ENCODE measurements at places on chromosomes 3 and 15.

DNA sequence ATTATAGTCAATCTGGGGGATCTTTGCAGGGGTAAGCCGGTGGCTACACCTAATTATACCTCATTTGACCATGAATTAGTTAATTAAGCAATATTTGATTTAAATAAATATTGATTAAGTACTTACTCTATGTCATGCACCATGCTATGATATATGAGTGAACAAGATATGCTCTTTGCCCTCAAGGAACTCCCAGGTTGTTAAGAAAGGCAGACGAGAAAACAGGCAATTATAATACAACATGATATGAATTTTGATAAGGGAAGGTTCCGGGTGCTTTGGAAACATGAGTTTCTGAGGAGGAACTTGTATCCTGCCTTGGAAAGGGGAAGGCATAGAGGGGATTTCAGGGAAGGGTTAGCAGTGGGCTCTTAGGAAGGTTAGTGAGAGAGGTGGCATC lies 412.9 kb downstream of the WDR72 start:
- DNase-seq, result no peak

DNA sequence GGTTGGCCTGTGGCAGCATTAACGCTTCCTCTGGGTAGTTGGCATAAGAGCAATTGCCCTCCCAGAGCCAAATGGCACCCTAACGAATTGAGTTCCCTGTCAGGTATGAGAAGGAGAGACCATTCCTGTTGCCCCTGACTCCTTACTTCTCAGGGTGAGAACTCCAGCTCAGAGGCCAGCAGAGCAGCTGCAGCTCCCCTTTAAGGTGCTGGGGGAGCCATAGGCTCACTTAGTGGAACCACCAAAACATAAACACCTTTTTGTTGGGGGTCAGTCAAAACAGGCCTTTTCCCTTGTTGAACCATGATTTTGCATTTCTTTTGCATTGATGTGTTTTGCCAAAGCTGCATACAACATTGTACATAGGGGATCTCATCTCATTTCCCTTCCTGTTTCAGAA lies 28.1 kb upstream of the LHFPL4 start:
- no peak for DNase-seq

DNA sequence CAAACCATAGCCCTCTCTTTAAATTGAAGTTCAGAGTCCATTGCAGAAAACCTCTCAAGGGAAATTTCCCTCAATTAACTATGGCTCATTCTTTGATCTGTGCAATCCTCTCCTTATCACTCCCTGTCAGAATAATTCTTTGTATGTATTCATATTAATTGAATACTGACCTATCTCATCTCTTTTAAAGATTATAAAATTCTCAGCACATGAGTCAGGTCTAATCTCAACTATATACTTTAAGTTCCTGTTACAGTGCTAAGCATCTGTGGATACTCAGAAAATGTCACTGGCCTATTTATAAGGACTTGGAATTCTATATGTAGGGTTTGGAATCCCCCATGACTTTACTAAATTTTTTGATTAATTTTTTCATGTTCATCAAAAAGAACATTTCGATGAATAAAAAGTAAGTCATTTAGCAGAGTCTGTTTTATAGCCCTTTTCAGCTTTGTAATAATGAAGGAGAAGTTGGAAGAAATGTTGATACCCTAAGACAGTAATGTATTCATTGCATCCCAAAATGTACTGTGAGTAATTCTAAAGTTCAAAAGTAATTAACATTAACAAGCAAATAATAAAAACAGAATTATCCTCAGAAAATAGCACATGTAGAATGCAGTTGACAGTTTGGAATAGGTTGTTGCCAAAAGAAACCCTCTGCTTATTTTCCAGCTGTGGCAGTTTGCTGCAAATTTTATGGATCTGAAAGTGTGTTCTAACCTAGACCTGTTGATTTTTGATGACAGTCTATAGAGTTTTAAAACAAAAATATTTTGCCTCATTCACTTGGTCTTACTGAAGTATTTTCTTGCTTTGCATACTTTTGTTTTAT lies 503.4 kb upstream of the CBLB start:
- DNase-seq, result no peak

- DNase-seq, result no peak
Observed at GRCh38 chr3:143848704-143849103, 436 bp upstream of the SLC9A9 start.

DNA sequence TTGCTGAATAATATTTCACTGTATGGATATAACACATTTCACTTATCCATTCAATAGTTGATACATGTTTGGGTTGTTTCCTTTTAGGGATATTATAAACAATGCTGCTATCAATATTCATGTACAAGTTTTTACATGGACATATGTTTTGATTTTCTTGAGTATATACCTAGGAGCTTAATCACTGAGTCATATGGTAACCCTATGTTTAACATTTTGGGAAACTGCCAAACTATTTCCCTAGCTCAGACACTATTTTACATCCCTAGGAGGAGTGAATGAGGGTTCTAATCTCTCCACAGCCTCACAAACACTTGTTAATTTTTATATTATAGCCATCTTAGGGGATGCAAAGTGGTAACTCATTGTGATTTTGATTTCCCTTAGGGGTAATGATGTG lies 66.0 kb downstream of the GPR156 start:
- no peak for DNase-seq

DNA sequence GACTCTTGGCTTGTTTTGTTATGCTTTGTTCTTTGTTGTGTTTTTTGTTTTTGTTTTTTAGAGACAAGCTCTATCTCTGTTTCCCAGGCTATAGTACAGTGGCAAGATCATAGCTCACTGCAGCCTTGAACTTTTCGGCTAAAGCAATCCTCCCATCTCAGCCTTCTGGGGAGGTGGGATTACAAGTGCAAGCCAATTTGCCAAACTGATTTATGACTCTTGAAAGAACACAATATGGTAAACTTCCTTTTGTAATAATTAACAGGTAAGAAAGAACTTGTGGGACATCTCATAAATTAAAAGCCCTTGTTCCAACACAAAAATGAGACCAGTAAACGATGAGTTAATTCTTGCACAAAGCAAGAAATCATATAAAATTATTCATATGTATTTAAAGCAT lies 476.3 kb downstream of the MAGI1 start:
- no peak for DNase-seq

GRCh38 chr3:35592589-35593295 lies 46.6 kb upstream of the ARPP21 start:
- DNase-seq, result no peak

GRCh38 chr3:35908366-35909232 lies 269.3 kb downstream of the ARPP21 start:
- no peak for DNase-seq

DNA sequence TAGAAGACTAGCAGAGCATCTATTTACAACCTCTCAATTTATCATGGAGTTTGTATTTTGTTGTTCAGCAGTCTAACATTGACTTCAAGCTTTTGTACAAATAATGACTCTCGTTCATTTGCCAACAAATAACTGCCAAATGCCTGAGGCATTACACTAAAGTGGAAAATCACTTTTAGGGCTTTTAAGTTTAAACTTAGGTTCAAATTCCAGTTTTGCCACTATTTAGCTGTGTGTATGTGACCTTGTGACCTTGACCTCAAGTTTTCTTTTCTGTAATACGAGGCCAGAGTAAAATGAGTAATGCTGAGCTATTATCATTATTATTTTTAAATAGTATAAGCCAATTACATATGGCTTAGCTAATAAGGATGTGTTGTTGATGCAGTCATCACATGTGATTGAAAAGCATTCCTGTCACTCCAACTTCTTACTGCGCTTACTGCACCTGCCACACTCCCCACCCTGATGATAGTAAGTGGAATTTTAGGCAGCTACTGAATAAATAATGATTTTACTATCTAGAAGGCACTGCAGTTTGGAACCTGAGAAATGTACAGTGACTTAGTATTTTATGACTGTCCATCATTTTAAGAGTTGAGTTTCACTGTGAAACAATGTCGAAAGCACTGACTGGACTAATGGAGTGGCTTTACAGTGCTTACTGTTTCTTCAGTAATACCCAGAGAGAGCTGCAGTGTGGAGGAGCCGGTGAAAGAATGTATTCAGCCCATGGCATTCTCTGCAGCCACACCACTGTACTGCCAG lies 16.3 kb downstream of the ARL8B start:
- DNase-seq, result no peak

Measured in NCI-H1417 treated with DMSO at 0.1 percent for 48 hours (cell line).